ENCODE measurements at places on chromosomes 11 and 22.
A peak's percentile ranks its signal among the peaks of the same experiment; 100 is the strongest.

DNA sequence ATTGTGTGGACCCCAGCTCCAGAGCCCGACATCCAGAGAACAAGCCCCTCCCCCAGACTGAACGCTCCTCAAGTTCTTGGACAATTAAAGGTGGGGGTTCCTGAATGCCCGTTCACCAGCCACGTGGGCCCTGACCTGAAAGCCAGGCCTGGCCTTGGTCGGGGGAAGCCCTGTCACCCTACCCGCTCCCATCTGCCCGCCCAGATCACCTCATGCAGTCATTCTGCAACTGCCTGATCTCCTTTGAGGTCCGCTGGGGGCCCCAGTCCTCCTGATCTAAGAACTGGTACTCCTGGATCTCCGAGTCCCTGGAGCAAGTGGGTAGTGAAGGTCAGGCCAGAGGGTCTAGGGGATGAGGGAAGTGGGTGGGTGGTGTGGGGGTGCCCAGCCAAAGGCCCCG is 9.1 kb upstream of the NAALADL1 start:
- peaks cover 2% of the 10 kb centered on the region for H3K27me3 ChIP-seq
- no peak overlapping the region for H3K4me3 ChIP-seq
- no peak for DNase-seq

DNA sequence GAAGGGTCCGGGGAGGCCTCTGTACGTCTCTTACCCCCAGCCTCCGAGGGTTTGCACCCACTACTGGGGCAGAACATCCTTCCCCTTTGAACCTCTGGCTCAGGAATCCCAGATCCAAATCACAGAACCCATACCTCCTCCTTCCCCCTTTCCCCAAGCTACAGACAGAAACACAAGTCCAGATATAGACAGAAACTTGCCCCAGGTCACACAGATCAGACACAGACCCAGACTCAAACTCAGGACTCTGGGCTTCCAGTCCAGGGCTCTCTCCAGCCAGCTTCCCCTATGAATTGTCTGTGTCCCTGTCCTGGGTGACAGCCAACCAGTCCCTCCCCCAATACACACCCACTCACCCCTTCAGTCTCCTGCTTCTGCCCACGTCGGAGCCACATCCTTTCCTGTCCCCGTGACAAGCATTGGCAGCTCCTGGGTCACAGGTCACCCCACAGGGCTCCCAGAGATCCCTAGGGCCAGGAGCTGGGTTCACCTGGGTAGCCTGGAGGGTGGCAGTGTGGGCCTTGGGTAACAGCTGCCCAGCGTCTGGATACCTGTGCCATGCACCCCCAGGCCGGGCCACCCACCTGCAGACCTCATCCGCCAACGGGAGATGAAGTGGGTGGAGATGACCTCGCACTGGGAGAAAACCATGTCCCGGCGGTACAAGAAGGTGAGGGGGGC is 772 bp downstream of the TBC1D10C start:
- H3K36me3 ChIP-seq, result peaks cover 21% of the 10 kb centered on the region
- DNase-seq, result no peak
- peak overlapping the region; percentile 93 for H3K4me3 ChIP-seq
- H3K27ac ChIP-seq, result peak overlapping the region; percentile 88

- H3K36me3 ChIP-seq, result no peaks in the 10 kb centered on the region
- no peak overlapping the region for H3K27ac ChIP-seq
- H3K4me3 ChIP-seq, result no peak overlapping the region
- no peaks in the 10 kb centered on the region for H3K4me1 ChIP-seq
- DNase-seq, result no peak
- peaks cover 1% of the 10 kb centered on the region for H3K27me3 ChIP-seq
Observed at GRCh38 chr11:101348786-101349185, 219.2 kb upstream of the PGR start.

- H3K4me3 ChIP-seq, result peak overlapping the region; percentile 77
- H3K4me1 ChIP-seq, result peaks cover 11% of the 10 kb centered on the region
- no peaks in the 10 kb centered on the region for H3K36me3 ChIP-seq
- H3K27ac ChIP-seq, result no peak overlapping the region
- no peak for DNase-seq
- H3K27me3 ChIP-seq, result peaks cover 8% of the 10 kb centered on the region
Observed at GRCh38 chr11:2929531-2929949, 320 bp upstream of the PHLDA2 start.

DNA sequence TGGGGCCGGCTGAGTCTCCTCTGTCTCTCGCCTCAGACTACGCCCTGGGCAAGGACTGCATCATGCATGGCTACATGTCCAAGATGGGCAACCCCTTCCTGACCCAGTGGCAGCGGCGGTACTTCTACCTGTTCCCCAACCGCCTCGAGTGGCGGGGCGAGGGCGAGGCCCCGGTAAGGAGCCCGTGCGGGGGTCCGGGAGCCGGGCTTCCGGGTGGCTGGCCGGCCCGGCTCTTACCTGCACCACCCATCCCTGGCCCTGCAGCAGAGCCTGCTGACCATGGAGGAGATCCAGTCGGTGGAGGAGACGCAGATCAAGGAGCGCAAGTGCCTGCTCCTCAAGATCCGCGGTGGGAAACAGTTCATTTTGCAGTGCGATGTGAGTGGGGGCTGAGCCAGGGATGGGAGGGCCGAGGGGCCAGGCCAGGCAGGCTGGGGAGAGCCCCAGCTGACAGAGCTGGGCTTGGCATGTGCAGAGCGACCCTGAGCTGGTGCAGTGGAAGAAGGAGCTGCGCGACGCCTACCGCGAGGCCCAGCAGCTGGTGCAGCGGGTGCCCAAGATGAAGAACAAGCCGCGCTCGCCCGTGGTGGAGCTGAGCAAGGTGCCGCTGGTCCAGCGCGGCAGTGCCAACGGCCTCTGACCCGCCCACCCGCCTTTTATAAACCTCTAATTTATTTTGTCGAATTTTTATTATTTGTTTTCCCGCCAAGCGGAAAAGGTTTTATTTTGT is 4.1 kb upstream of the ANKRD13D start:
- H3K27me3 ChIP-seq, result no peaks in the 10 kb centered on the region
- no peak for DNase-seq
- peaks cover 26% of the 10 kb centered on the region for H3K4me1 ChIP-seq
- H3K36me3 ChIP-seq, result peaks cover 11% of the 10 kb centered on the region
- no peak overlapping the region for H3K4me3 ChIP-seq

GRCh38 chr22:27654546-27655445 is 146.8 kb downstream of the MN1 start:
- no peaks in the 10 kb centered on the region for H3K27me3 ChIP-seq
- peaks cover 10% of the 10 kb centered on the region for H3K36me3 ChIP-seq
- H3K4me3 ChIP-seq, result no peak overlapping the region
